ENCODE measurements at places on chromosomes 12 and 14.

DNA sequence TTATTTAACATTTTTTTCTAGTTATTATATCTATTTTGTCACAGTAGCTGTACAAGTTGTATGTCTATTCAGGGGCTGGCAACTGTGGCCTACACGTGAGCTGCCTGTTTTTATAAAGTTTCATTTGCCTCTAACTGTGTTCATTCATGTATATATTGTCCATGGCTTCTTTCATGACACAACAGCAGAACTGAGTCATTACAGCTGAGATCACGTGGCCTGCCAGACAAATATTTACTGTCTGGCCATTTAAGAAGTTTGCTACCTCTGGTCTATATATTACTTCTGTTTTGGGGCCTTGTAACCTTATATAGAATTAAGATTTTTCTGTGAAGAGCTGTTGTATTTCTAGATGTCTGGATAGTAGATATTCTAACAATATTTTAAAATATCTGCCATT is 37.9 kb downstream of the KIAA0586 start:
- no peak for DNase-seq

DNA sequence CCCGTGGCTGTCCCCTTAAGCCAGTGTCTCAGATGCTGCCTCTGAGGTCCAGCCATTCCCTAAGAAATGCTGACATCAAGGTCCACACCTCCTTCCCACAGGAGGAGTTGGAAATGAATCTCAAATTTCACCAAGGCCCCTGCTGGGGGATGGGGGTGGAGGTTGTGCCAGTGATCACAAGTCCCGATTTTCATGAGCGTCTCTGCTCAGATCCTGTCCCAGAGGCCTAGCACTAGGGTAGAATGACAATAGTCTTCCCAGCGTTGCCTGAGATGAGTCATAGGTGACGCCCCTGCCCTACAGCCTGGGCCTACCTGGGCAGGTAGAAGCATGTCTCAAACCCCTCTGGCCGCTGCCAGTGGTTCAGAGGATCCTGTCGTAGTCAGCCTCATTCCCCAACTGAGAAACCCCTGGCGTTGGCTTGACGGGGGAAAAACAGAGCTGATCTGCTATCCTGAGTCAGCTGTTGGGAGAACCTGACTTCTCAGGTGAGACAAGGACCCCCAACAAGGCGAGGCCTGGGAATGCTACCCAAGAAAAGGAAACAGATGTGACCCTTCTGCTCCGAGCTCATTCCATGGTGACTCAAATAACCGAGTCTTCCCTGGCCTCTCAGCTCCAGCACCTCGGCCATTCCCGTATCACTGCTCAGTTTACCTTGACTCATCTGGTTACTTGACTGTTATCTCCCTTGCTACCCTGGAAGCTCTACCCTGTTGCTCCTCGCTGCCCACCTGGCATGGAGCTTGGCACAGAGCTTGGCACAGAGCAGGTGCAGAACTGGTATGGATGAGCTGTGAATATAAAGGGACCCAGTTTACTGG is 21.8 kb upstream of the SPPL3 start:
- DNase-seq, result no peak

- DNase-seq, result no peak
These were observed 40.8 kb downstream of the GALNT16 start for GRCh38 chr14:69300601-69301221.

DNA sequence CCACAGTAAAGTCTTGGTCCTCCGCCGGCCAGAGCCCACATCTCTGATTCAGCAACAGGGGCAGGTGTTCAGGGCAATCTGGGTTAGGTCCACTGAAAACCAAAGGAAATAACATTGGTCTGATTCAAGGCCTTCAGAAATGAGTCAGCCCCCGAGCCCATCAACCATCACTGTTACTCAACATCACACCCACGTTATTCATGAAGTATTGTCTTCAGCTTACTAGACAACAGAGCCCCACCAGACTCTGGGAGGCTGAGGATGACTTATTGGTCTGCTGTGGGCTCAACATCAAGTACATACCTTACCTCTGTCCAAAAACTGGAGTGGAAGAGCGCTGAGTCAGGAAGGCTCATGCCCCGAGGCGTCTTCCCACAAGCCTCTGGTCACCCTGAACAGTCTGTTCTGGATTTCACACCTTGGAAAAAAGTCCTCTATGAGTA is 97.5 kb downstream of the ZFP36L1 start:
- DNase-seq, result no peak

DNA sequence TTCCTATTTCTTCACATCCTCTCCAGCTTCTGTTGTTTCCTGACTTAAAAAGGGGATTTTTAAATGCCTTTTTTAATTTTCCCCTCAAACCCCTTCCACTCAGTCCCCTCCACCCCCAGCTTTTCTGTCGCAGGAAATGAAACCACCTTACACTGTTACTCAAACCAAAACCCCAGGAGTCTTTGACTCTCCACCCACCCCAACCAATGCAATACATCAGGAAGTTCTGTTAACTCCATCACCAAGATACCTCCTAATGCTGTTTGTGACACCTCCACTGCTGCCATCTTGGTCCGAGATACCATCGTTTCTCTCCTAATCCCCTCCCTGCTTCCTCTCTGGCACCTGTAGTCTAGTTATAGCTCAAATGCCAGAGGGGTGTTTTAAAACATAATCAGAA is 25.4 kb upstream of the CPM start:
- no peak for DNase-seq

- DNase-seq, result no peak
These were observed 338.9 kb downstream of the AEBP2 start for GRCh38 chr12:19778172-19778571.

DNA sequence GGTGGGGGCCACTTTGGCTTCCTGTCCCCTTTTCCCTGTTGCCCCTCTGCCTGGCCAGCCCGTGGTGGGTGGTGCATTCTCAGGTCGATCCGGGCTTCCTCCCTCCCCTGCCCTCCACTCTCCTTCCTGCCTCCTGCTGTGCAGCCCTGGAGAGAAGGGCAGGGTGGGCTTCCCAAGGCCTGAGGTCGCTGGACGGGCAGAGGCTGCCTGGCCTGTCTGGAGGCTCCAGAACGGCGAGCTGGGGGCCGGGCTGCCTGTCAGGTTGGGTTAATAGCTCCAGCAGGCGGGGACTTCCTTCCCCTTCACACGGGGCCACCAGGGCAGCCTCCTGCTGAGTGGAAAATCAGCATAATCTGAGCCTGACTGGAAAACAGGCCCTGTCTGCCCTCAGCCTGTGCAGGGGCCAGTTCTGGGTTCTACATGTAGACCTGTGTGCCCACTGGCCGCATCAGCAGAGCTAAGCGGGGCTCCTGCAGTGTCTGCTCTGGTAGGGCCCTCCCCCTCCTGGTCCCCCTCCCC is 11.3 kb downstream of the KIF26A start:
- peak; percentile 82 for DNase-seq

GRCh38 chr14:67480011-67480410 is 8.5 kb downstream of the TMEM229B start:
- DNase-seq, result peak; percentile 42

GRCh38 chr14:66425402-66425801 is 60.8 kb upstream of the CCDC196 start:
- no peak for DNase-seq

DNA sequence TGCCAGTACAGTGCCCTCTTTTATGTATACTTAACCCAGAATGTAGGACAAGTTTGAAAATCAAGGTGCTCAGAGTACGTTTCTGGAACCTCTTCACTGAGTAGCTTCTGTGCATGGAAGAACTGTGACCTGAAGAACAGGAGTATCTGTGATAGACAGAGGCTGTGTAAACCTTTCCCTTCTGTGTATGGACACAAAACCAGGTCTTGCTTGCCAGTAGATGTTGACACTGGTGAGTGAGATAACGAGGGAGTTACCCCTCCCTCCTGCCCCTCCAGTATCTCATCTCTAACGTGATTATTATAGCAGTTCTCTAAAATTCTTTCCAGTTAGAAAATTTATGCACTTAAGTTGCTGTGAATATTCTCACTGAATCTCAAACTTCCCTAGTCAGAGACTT is 170.8 kb downstream of the RPL10L start:
- DNase-seq, result no peak

DNA sequence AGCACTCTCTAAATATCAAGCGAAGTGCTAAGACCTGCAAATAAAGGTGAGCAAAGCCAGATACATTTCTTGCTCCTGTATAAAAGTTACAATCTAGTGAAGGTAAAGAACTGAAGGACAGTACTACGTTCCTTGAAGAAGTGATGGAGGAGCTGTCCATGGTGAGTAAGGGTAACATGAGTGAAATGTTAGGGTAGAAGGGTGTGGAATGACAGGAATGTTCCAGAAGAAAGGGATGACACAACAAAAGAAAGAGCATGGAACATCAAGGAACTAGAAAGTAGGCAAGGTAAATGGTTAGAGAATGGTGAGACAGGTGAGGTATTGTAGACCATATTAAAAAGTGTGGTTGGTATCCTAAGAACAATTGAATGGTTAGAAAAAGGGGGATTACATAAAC is 272.4 kb downstream of the ACSS3 start:
- DNase-seq, result no peak

DNA sequence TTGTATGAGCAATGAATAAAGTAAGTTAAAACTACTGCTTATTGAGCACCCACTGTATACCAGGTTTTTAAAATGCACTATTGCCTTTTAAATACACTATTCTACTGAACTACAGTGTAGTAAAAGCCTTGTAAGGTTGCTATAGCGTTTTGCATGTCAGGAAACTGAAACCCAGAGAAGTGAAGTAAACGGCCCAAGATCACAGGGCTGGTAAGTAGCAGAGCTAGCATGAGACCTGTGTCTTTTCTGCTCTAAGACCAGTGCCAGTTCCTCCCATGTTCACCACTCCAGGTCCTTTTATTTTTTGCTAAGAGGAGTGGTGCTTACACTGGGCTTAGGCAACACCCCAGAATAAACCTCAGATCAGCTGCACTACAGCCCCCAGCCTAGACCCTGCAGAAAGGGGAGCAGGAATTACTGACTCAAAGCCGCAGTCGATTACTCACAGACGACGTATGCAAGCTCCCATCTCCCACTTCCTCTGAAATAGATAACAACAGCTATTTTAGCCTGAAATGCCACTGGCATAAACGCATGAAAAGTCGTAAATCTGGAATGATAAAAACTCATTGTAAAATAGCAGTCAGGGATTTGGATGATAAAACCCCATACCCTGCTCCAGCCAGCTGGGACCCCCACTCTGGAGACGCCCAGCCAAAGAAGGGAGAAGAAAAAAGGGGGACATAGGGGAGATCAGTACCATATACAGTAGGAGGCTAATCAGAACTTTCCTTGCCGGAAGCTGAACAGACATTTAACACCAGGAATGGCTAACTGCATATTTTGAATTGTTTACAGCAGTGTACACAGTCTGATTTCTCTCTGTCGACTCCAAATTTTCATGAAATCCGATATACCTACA is 108.3 kb downstream of the NUAK1 start:
- no peak for DNase-seq

DNA sequence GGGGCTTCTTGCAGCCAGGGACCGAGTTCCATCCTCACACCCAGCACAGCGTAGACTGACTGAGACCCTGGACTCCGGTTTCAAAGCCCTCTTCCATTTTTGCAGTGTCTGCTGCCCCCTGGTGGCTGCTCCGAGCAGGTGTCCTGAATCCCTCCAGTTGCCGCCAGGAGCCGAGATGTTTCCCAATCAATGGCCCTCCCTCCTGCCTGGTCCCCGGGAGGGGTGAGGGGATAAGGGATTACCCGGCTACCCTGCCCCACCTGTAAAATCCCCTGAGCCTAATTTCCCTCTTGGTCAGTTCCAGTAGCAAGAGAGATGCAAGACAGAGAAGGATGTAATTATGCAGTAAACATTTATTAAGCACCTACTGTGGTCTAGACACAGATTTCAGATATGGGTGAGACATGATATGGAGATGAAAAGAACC is 55.0 kb downstream of the PHETA1 start:
- DNase-seq, result peak; percentile 81

DNA sequence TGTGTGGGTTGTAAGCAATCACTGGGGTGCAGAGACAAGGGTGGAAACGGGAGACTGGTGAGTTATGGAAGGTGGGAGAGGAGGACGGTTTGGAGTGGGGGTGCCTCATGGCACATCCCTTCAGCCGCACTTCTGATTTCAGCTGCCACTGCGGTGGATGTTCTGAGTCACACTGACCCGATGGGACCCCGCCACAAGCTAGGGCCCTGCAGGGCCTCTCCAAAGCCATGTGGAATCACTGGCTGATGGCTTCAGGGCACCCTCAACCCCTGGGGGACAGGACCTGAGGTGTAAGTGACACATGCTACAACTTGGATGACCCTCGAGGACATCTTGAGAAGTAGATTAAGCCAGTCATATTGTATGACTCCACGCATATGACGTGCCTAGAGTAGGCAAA is 53.7 kb downstream of the GPR68 start:
- no peak for DNase-seq

DNA sequence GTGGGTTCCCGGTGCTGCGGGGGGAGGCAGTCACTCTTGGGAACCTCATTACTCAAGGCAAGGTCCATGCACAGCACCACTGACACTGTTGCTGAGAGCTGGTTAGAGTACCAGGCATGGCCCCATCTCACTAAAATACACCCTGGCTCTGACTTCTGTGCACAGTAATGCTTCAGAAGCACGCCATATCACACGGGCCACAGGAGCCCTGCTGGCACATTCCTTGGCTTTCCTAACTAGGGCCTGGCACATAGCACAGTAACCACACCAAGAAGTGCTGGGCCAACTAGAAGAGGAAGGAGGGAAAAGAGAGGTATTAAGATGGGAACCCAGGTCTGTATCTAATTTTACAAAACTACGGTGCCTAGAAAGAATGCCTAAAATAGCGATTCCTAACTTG is 13.5 kb upstream of the RAB35 start:
- no peak for DNase-seq

DNA sequence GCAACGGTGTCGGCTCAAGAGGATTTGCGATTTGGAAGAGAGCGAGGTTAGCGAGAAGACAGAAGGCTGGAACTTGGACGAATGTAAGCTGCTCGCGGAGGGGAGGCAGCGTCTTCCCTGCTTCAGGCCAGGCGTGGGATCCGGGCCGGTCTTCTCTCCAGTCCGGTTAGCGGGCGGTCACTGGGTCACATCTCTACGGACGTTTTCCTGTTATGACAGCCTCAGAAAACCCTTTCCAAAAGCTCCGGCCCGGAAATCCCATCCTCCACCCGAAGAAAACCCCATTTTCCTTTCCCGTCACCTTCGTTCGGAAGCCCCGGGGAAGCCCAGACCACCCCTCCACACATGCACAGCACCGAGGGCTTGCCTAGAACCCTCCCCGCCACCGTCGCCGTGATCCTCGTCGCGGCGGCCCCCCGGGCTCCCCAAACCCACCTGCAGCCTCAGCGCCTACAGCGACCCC is 268 bp downstream of the NDUFB1 start:
- no peak for DNase-seq

GRCh38 chr14:91878274-91878673 is 10.9 kb upstream of the TC2N start:
- DNase-seq, result no peak

- no peak for DNase-seq
These were observed 161.8 kb downstream of the KIF26A start for GRCh38 chr14:104299993-104300761.

GRCh38 chr14:106657460-106657859 is 1131.1 kb downstream of the TMEM121 start:
- no peak for DNase-seq
